ENCODE measurements at places on chromosomes 1 and 21.

GRCh38 chr1:168732736-168733135 lies 3.7 kb upstream of the DPT start:
- no peak for DNase-seq

DNA sequence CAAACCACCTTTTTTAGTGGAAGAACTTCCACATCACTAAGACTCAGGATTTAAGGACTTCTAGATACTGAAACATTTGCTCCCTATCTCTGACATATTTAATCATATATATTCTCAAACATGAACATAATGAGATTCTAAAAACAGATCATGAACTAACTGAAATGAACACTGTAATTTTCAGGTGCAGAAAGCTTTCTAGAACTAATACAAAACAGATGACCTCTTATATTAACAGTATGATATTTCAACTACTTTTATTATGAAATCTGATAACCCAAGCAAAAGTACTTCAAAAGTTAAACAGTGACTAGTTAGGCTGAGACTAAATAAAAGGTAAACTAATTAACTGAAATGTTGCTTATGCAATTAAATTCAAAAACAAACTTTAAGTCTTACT lies 157.5 kb downstream of the COP1 start:
- no peak for DNase-seq

GRCh38 chr1:5570931-5571330 lies 421.3 kb downstream of the NPHP4 start:
- DNase-seq = no peak

DNA sequence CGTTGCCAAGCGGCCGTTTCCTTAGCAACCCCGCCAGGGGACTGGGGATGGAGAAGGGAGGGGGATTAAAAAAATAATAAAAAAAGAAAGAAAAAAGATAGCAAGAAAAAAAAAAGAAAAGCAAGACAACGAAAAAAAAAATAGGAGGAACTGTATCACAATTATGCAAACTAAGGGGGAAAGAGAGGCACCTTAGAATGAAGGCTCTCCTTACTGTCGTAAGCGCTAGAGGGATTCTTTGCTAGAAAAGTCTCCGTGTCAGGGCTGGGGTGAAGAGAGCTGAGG lies 625 bp upstream of the NEGR1 start:
- DNase-seq = no peak

DNA sequence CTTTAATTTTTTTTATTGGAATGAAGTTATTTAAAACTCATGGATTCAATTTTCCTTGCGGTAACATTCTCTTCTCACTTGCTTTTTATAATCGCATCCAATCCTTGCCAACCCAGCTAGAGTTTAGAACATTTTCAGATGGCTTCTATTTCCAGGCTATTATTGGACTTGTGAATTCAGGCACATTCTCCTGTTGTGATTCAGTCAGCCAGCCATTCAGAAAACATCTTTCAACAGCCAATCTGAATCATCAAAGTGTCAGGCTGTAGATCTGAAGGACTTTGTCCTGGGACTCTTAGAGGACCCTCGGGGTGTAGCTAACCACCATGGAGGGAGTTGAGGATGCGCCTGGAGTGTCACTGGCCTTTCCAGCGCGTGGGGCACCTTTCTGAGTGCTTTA lies 92.4 kb downstream of the PRDM2 start:
- DNase-seq = no peak

- DNase-seq = no peak
Measured at GRCh38 chr1:11365744-11366387, 92.9 kb downstream of the UBIAD1 start.

- no peak for DNase-seq
Measured at GRCh38 chr1:64340361-64340760, 129.6 kb upstream of the CACHD1 start.
